ENCODE measurements at places on chromosomes 2 and 18. TPM values are rescaled to one million over a fixed set of nuclear protein-coding genes. Genes with fewer than 3 reads are reported as not detected.

- peaks cover 6% of the 10 kb centered on the region for H3K4me1 ChIP-seq
- no peaks in the 10 kb centered on the region for H3K36me3 ChIP-seq
- no peak for DNase-seq
- no peak overlapping the region for H3K4me3 ChIP-seq
These were observed 296.9 kb upstream of the STON1 start for GRCh38 chr2:48233005-48233404.

DNA sequence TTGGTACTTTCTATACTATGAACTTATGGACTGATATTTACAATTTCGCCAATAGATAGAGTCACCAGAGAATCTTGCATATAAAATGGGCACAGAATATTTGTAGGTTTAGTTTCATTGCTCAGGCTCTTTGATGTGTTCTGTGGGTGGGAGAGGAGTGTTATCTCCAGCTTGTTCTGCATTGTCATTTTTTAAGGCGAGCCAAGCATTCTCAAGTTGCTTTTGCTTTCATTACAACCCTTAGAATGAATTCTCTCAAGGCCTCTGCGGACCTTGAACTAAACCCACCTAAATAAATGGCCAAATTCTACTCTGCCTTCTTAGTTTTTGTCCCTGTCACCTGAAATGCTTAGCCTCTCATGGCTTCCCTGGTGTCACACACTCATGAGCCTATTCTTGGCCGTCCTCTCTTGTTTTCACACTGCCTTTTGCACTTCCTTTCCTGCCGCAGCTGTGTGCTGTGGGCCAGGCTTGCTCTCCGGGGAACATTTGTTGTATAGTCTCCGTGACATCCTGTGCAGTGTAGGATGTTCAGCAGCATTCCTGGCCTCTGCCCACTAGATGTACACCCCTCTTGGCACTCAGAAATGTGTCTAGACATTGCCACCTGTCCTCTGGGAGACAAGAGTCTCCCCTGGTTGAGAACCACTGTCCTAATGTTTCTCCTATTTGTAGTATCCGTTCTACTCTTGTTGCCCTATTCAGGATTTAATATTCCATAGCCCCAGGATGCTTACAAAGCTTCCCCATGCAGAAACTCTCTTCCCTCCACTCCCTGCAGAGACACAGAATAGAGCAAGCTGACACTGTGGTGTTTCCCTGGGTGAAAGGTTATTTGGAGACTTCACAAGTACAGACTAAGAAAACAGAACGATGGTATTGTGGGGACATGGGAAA is 255.6 kb downstream of the PTPRM start:
- peaks cover 7% of the 10 kb centered on the region for H3K4me1 ChIP-seq
- DNase-seq: peak; percentile 69
- peak overlapping the region; percentile 46 for H3K27ac ChIP-seq
- no peaks in the 10 kb centered on the region for H3K36me3 ChIP-seq
- H3K27me3 ChIP-seq: no peaks in the 10 kb centered on the region

DNA sequence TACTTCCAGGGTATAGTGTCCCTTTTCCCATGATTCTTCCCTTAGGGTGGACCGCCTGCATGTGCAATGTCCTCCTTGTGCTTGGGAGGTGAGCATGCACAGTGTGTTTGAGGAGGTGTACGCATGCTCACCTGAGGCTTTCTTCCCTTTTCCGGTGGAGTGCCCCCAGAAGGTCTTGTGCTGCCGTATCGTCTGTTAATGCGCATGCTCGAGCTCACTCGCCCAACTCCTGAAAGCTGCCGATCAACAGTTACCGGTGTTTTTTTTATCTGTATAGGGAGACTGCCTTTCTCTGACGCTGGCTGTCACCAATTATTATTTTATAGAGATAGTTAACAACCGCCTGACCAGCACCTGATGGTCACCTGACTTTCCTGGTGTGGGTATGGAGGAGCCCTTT is 458.8 kb upstream of the MEX3C start:
- no peak for DNase-seq
- no peak overlapping the region for H3K27ac ChIP-seq
- H3K4me1 ChIP-seq: no peaks in the 10 kb centered on the region
- H3K4me3 ChIP-seq: no peak overlapping the region
- H3K27me3 ChIP-seq: no peaks in the 10 kb centered on the region

DNA sequence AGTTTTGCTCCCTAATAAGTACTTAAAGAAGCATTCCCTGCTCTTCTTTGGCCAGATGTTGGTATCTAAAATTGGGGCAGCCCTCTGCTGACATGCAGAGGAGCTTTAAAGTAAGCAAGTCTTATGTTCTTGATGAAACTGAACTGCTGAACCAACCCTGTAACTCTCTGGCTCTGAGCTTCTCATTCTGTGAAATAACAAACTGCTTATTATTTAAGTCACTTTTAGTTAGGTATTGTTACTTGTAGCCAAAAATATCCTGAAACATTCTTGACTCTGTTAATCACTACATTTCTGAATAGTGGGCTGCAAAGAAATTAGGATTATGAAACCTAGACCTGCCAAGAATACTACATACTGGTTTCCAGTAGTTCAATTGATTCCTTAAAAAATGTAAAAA is 15.5 kb downstream of the PPP3R1 start:
- H3K4me3 ChIP-seq: no peak overlapping the region
- no peak for DNase-seq
- no peak overlapping the region for H3K27ac ChIP-seq
- H3K27me3 ChIP-seq: no peaks in the 10 kb centered on the region
- H3K36me3 ChIP-seq: no peaks in the 10 kb centered on the region

- H3K4me1 ChIP-seq: no peaks in the 10 kb centered on the region
- no peaks in the 10 kb centered on the region for H3K27me3 ChIP-seq
These were observed 79.5 kb downstream of the INPP4A start for GRCh38 chr2:98524168-98524567.

DNA sequence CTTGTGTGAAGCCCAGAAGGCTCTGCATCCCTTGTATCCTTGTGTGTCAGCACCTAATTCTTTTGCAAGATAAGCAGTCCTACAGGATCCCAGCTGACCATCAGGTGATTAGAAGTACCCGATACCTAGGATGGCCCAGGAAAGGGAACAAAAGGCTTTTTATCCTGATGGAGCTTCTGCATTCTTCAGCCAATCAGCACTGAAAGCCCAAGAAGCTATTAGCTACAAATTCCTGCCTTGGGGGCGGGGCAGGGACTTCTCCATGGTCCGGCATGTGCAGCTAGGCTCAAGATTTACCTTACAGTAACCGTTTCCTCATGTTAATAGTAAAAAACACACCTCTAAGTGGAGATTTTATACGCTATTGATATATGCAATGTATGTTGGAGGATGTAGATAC is 264.6 kb upstream of the THUMPD2 start:
- H3K27ac ChIP-seq: no peak overlapping the region
- no peaks in the 10 kb centered on the region for H3K36me3 ChIP-seq
- peaks cover 1% of the 10 kb centered on the region for H3K4me1 ChIP-seq
- no peak for DNase-seq
- H3K27me3 ChIP-seq: no peaks in the 10 kb centered on the region

DNA sequence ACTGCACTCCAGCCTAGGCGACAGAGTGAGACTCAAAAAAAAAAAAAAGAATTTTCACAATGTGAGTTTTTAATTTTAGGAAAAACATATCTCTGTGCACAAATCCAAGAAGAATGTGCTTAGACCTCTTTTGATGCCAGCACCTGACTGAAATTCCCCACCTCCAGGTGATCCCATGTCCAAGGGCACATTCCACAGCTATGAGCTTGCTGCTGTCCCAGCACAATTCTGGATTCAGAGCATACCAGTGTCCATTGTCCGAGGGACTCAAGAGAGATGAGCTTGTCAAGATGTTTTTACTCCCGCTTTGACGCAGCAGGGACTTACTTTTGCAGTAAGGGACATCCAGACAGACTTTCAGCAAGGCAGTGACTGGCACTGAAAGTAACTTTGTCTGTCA is 489.1 kb upstream of the ACVR2A start:
- no peaks in the 10 kb centered on the region for H3K27me3 ChIP-seq
- H3K4me1 ChIP-seq: no peaks in the 10 kb centered on the region
- H3K36me3 ChIP-seq: no peaks in the 10 kb centered on the region
- H3K27ac ChIP-seq: no peak overlapping the region
- DNase-seq: no peak

GRCh38 chr2:207311316-207312005 is 145.7 kb upstream of the KLF7 start:
- H3K27ac ChIP-seq: no peak overlapping the region
- no peaks in the 10 kb centered on the region for H3K36me3 ChIP-seq
- DNase-seq: no peak
- no peaks in the 10 kb centered on the region for H3K4me1 ChIP-seq

- no peak overlapping the region for H3K27ac ChIP-seq
- no peaks in the 10 kb centered on the region for H3K4me1 ChIP-seq
- no peaks in the 10 kb centered on the region for H3K27me3 ChIP-seq
These were observed 27.5 kb upstream of the FAM124B start for GRCh38 chr2:224429441-224429810.

DNA sequence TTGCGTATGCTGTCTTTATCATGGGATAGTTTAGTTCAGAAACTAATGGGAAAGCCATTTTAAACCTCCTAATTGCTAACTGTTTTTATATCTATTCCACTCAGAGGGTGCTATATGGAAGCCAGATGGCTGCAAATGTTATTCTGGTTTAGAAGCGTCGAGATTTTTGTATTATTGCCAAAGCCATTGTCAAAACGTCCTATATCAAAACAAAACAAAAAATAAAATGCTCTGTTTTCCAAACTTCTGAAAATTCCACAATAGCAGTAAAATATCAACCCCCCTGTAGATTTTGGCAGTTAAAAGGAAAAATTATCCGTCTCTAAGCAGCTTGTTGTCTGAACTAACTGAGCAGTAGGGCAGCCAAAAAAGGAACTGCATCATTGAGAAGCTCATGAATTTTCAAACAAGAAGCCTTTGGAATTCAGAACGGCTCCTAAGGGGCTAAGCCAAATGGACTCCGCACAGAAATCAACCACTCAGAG is 195.4 kb upstream of the CWC22 start:
- DNase-seq: peak; percentile 94
- no peaks in the 10 kb centered on the region for H3K36me3 ChIP-seq
- no peaks in the 10 kb centered on the region for H3K27me3 ChIP-seq
- H3K4me1 ChIP-seq: no peaks in the 10 kb centered on the region

GRCh38 chr2:65153515-65153914 is 23.6 kb upstream of the RAB1A start:
- H3K27ac ChIP-seq: no peak overlapping the region
- H3K27me3 ChIP-seq: no peaks in the 10 kb centered on the region
- no peak overlapping the region for H3K4me3 ChIP-seq
- no peaks in the 10 kb centered on the region for H3K36me3 ChIP-seq
- no peaks in the 10 kb centered on the region for H3K4me1 ChIP-seq
- DNase-seq: no peak

- peak overlapping the region; percentile 39 for H3K4me3 ChIP-seq
- DNase-seq: peak; percentile 73
- peaks cover 21% of the 10 kb centered on the region for H3K4me1 ChIP-seq
- H3K27ac ChIP-seq: peak overlapping the region; percentile 85
- H3K27me3 ChIP-seq: no peaks in the 10 kb centered on the region
These were observed 1.3 kb upstream of the IL1R1 start for GRCh38 chr2:102141011-102141943.

DNA sequence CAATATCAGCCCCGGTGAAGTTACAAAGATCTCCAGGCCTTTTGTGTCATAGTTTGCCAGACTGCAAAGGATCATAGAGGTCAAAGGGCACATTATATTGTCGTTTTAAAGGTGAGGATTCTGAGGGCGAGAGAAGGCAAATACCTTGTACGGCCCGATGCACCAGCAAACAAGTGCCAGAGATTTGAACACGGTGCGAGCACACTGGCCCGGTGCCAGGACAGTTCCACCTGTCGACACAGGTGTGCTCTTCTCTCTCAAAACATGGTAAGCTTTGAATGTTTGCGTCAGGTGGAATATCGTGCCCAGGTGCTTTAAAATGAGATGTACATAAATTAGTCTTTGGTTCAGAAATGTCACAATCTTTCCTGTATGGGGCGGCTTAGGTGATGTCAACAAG is 776.1 kb upstream of the ID2 start:
- DNase-seq: no peak
- no peaks in the 10 kb centered on the region for H3K36me3 ChIP-seq
- H3K4me3 ChIP-seq: no peak overlapping the region
- no peaks in the 10 kb centered on the region for H3K27me3 ChIP-seq
- H3K4me1 ChIP-seq: no peaks in the 10 kb centered on the region
- no peak overlapping the region for H3K27ac ChIP-seq

DNA sequence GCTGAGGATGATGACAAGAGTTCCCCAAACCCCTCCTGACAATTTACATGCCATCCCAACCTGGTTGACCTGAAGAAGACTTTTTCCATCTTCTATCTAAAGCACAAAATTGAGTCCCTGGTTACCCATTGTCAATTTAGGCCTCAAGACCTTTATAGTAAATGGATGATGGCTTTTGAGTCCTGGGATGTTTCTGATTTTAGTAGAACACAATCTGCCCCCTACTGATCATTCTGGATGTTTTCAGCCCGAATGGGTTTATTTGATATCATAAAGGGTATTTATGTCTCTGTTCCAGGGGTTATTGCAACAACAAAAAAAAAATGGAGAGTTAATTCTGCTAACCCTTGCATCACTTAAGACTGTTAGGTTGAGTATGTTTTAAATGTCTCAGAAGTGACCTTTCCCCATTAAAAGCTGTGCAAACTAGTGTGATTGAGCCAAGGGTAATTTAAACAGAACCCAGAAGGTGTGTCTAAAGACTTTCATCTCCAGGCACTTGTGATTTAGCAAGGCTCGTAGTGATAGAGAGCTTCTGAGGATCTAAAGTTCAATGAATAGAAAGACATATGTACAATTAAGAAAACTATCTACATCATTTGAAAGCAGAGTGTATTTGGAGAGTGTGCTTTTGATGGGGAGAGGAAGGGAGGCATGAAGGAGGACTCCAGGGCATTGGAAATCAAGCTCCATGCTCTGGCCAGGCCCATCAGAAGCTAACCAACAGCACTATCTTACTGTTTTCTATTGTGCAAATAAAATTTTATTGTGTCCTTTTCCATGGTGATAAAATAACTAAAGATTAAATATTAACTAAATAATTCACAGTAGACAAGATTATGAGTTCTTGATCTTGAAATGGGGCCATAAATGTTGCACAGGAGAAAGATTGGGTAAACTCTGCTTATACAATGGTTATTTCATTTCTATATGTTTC is 96.6 kb upstream of the NOSTRIN start:
- H3K4me3 ChIP-seq: no peak overlapping the region
- H3K36me3 ChIP-seq: no peaks in the 10 kb centered on the region
- H3K27me3 ChIP-seq: no peaks in the 10 kb centered on the region
- no peak for DNase-seq
- H3K27ac ChIP-seq: no peak overlapping the region

DNA sequence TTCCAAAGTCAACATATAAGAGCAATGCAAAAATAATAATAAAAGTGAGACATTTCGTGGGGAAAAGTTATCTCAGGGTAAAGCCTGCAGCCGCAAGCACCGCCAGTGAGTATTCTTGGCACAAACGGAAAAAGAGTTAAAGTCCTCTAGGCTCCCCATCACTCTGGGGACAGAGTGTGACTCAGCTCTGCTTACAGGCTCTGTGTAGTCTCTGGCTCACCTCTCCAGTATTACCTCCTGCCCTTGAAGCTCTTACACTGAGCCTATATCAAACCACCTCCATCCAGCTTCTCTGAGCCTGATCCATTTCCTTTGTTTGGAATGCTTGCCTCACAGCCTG is 55.5 kb downstream of the MTHFD2 start:
- no peaks in the 10 kb centered on the region for H3K36me3 ChIP-seq
- H3K27ac ChIP-seq: no peak overlapping the region
- no peaks in the 10 kb centered on the region for H3K4me1 ChIP-seq
- H3K4me3 ChIP-seq: no peak overlapping the region
- H3K27me3 ChIP-seq: no peaks in the 10 kb centered on the region

The MGAT4A gene
- polyA plus RNA-seq: 16.1 TPM

The ASIC4 gene
- polyA plus RNA-seq: 0.02 TPM

The HAAO gene
- 6.2 TPM for polyA plus RNA-seq

The ARID5A gene
- polyA plus RNA-seq: 61.9 TPM

The OTOS gene
- polyA plus RNA-seq: not detected
